BJ (cell line): ENCODE measurements at places on chromosomes 5 and 9. TPM values are rescaled to one million over a fixed set of nuclear protein-coding genes. Genes with fewer than 3 reads are reported as not detected.

GRCh38 chr5:80225934-80226326 is 29.9 kb downstream of the SERINC5 start:
- DNase-seq = no peak

GRCh38 chr9:113219969-113220368 is 1.1 kb downstream of the FKBP15 start:
- DNase-seq = peak; percentile 68

GRCh38 chr9:100108559-100108958 is 9.5 kb downstream of the INVS start:
- no peak for DNase-seq

DNA sequence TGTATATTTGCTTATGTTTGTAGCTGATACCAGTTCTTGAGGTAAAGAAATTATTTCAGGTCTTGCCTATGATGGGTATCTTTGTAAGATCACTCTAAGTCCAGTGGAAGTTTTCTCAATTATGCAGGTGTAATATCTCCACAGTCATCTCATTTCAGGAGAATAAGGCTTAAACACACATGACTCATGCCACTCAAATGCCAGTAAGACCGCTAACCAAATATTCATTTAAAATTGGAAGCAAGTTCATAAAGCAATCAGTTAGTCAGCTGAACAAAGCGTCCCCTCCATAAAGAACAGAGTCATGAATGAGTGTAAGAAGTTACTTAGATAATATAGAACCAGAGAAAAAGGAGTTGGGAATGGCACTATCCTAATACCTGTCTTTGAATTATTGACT is 248.7 kb downstream of the LURAP1L start:
- DNase-seq = no peak

DNA sequence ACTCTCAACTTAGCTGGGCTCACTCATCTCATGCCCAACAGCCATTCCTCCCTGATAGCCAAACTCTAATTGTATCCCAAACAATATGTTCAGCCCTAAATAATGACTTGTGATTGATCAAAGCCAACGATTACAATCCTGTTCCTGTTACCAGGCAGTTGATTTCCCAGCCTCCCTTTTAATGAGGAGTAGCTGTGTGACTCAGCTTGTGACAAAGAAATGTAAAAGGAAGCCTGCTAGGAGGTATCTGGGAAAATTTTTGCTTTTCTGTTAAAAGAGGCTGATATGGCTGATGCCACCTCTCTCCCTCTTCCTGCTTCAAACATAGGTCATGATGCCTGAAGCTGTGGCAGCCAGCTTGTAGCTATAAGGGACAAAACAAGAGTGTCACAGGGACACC is 19.6 kb upstream of the ENC1 start:
- no peak for DNase-seq

DNA sequence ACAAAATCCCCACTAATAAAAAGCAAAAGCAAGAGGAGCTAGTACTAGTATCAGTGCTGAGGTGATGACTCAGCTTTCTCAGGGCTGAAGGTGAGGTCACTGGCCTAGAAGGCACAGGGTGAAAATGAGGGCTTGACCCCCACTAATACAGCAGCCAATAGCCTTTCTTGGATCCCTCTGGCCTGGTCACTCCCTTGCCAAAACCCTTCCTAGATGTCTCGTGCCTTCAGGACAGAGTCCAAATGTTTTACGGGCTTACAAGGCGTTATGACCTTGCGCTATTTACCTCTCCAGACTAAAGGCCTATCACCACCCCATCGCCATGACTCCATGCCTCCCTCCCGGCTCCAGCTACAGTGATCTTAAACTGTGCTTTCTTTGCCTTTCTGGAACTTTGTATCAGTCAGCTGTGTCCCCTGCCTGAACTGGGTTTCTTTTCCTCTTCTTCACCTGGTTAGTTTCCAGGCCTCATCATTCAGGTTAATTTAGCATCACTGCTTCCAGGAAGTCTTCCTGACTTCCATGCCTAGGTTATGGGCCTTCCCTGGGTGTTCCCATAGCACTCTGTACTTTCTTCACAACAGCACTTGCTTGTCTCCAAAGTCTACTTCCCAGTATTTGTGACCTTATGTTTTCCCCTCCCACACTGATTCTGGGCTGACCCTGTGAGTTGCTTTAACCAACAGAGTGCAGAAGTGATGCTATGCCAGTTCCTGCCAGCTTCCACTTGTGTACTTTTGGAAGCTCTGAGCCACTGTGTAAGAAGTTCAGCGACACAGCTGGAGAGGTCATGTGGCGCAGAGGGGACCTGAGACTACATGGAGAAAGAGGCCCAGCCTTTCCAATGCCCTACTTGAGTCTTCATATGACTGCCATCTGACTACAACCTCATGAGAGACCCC is 4.2 kb upstream of the DELE1 start:
- no peak for DNase-seq

GRCh38 chr5:126925482-126925881 is 104.9 kb downstream of the MARCHF3 start:
- no peak for DNase-seq

GRCh38 chr5:172280317-172280716 is 3.2 kb downstream of the UBTD2 start:
- no peak for DNase-seq

DNA sequence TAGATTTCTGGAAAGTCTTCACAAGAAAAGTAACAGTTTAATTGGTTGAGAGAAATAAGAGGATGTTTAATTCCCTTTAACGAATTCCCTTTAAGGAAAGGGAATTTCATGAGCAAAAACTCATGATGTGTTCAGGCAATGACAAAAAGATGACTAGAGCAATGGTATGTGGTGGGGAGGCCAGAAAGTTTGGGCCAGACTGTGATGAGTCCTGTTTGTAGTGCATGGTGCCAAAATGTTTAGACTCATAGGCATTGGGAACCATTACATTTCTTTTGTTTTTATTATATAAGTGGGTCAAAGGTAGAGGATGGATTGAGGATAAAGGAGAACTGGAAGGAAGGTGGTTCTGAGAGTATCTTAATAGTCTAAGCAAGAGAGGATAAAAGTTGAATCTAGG is 10.9 kb downstream of the CNTRL start:
- DNase-seq = no peak

DNA sequence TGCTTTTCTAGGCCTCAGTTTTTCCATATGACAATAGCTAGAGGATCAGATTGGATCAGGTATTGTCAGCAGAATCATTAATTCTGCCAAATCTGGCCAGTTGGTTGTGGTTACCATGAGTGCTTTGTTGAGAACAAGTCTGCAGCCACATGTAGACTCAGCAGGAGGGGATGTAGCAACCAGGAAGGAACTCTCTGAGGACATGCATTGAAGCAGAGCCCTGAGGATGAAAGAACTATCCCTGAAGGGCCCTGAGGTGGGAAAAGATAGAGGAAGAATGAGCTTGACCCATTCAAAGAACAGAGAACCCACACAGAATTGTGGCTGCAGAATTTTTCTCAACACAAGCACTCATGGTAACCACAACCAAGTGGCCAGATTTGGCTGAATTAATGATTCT is 60.1 kb upstream of the AFAP1L1 start:
- DNase-seq = no peak

DNA sequence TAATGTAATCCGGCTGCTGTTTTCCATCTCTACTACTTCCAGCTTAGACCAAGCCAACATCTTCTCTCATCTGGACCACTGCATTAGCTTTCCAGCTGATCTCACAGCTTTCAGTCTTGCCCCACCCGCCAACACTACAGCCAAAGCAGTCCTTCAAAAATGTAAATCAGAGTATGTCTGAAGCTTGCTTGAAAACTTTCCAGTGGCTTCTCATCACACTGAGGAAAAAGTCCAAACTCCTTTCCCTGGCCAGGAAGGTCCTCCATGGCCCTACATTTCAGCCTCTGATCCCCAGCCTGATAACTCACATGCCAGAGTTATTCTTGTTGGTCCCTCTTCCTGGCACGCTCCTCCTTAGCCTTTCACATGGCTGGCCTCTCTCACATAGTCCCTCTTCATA is 38.5 kb downstream of the TTC1 start:
- DNase-seq = no peak

DNA sequence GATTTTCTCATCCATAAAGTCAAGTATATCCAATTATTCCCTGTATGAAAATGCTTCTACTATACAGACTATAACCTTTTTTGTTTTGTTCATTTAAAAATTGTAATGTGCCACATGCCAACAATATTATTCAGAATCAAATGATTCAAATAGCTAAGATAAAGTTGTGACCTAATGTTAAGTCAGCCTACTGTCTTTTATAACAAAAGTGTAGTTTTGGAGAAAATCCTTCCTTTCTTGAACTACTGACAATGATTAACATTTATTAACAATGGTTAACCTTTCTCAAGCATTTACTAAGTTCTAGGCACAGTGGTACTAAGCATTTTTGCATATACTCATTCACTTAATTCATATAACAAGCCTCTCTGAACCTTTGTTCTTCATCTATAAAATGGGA is 25.0 kb downstream of the CSF2 start:
- DNase-seq = no peak

DNA sequence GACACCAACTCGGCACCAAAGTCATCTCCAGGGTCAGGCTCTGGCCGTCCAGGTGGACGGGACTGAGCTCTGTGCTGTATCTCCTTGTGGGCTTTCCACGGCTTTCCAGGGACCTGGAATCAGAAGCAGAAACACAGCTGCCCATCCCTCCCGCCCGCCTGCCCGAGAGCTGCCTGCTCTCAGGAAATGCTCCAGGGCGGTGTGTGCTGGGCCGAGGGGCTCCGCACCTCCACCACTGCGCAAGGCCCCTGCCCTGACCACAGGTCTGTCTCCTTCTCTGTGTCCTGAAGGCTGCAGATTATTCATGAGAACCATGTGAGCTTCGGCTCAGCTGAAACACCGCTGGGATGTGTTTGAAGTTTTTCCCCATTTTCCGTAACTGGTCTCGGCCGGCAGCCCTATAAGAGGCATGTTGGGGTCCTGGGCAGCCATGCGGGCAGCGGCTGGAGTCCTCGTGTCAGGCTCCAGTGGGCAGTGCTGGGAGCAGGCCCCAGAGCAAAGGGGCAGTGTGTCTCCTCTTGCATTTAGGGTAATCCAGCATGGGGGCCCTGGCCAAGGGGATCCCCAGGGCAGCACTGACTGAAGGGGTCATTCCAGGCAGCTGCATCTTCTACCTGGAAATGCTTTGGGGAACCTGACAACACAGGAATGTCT is 22.8 kb downstream of the NKD2 start:
- DNase-seq = no peak

DNA sequence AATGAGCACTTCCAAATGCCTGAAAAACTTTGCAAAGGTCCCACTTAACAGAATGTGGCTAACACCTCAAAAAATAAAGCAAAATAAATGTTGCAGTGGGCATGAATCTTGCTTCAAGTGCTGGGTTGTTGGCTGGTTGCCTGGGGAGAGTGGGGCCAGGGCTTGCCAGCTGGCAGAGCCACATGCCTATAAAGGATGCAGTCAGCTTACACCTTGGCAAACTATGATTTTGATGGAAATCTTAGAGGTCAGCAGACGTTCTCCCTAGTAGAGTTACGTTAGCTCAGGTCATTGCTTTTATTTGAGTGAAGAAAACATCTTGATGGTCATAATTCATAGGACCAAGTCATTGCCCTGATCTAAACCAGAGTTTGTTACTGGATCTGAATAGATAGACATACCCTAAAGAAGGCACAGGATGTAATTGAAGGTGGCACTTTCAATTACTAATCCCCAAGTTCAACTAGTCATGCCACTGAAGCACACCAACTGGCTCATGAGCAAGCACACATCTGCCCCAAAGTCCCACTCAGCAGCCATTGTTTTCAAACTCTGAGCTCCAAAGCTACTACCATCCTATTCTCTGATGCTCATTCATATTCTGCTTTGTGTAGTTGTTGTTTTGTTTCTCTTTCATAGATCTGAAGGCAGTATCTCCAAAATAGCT is 51.2 kb upstream of the ZSWIM6 start:
- DNase-seq = no peak

- DNase-seq = peak; percentile 69
Observed at GRCh38 chr5:98771382-98772109, 1.9 kb upstream of the RGMB start.

DNA sequence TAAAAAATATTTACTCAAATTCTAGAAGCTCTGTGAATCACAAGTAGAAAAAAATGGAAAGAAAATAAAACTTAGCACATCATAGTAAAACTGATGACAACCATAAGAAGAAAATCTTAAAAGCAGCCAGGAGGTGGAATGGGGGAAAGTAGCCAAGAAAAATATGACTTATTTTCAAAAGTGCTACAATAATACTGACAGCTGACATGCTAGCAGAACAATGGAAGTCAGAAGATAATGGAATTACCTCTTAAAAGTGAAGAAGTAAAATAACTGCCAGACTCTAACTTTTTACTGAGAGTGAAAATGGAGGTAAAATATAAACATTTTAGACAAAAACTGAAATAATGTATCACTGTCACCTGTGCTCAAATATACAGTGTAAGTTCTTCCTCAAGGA is 532.2 kb upstream of the SGCD start:
- DNase-seq = no peak

DNA sequence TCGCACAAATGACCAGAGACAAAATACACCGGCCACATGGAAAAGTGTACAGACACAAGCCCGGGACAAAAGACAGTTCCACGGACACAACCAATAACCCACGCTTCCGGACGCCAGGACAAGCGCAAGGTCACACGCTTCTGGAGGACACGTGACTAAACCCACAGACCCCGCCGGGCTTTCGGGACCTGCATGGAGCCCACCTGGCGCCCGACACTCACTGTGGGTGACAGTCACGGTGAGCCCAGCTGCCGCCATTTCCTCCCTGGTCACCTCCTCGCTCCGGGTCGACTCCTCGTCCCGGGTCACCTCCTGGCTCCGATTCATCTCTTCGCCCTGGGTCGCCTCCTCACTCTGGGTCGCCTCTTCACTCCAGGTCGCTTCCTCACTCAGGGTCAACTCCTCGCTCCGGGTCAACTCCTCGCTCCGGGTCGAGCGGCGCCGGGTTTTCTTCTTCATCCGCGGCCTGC is 470 bp downstream of the BAG1 start:
- no peak for DNase-seq

DNA sequence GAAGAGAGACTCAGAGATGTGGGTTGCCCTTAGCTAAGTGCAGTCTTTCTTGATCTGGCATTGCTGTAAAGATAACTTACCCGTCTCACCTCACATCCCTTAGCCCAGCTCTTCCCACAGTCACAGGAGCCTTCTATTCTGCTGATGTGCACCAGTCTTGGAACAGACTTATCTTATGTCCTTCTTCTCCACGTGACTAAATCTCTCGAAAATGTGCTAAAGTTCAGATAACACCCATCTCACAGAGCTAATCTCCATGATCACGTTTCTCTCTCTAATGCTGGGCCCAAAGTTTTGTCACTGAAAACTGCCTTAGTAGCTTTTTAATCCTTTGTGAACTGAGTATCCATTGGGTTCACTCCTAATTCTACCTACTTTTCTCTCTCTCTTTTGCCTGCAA is 16.7 kb downstream of the SLC36A1 start:
- no peak for DNase-seq

GRCh38 chr9:18890372-18890771 is 142.6 kb downstream of the SAXO1 start:
- no peak for DNase-seq

Gene SLC25A2
- polyA plus RNA-seq = not detected in 2 replicates

Gene OR1Q1
- polyA plus RNA-seq = 1.0 and 1.1 TPM in 2 replicates

Gene RLN2
- not detected in 2 replicates for polyA plus RNA-seq

Gene KCNV2
- polyA plus RNA-seq = not detected in 2 replicates

Gene ADAMTS13
- 1.3 and 2.4 TPM in 2 replicates for polyA plus RNA-seq

Gene DTWD2
- 1.8 and 3.3 TPM in 2 replicates for polyA plus RNA-seq

Gene UNC5A
- not detected in 2 replicates for polyA plus RNA-seq

Gene RANBP3L
- not detected in 2 replicates for polyA plus RNA-seq

Gene SH3RF2
- polyA plus RNA-seq = 0.33 and 0.45 TPM in 2 replicates

Gene TICAM2
- 1.2 and 1.4 TPM in 2 replicates for polyA plus RNA-seq

Gene ERBIN
- 26.0 and 56.0 TPM in 2 replicates for polyA plus RNA-seq

Gene ZNF483
- 0.69 and 0.70 TPM in 2 replicates for polyA plus RNA-seq

Gene DCAF12
- polyA plus RNA-seq = 29.4 and 37.0 TPM in 2 replicates

Gene MARVELD2
- polyA plus RNA-seq = 0.88 and 1.3 TPM in 2 replicates

Gene GTF3C4
- polyA plus RNA-seq = 2.8 and 4.9 TPM in 2 replicates

Gene SUSD1
- polyA plus RNA-seq = 16.3 and 17.5 TPM in 2 replicates
